ENCODE measurements at places on chromosomes 7 and 10. TPM values are rescaled to one million over a fixed set of nuclear protein-coding genes. Genes with fewer than 3 reads are reported as not detected.

Gene TYW1B
- 1.4 TPM for total RNA-seq

Gene PCDH15
- total RNA-seq = not detected

Gene ANXA8L1
- 0.56 TPM for total RNA-seq

Gene ACHE
- 1.7 TPM for total RNA-seq
